ENCODE measurements at places on chromosomes 1 and 21. TPM values are rescaled to one million over a fixed set of nuclear protein-coding genes. Genes with fewer than 3 reads are reported as not detected.

The FAM78B gene
- 1.5 TPM for polyA plus RNA-seq

The LDLRAD2 gene
- polyA plus RNA-seq: 4.6 TPM

The SH3D21 gene
- 31.2 TPM for polyA plus RNA-seq

The SLC6A9 gene
- 6.8 TPM for polyA plus RNA-seq

The DNAH14 gene
- 22.4 TPM for polyA plus RNA-seq

The NEK7 gene
- polyA plus RNA-seq: 49.7 TPM

The LCE3E gene
- not detected for polyA plus RNA-seq

The IL22RA1 gene
- 4.0 TPM for polyA plus RNA-seq

The AGMAT gene
- 35.3 TPM for polyA plus RNA-seq

DNA sequence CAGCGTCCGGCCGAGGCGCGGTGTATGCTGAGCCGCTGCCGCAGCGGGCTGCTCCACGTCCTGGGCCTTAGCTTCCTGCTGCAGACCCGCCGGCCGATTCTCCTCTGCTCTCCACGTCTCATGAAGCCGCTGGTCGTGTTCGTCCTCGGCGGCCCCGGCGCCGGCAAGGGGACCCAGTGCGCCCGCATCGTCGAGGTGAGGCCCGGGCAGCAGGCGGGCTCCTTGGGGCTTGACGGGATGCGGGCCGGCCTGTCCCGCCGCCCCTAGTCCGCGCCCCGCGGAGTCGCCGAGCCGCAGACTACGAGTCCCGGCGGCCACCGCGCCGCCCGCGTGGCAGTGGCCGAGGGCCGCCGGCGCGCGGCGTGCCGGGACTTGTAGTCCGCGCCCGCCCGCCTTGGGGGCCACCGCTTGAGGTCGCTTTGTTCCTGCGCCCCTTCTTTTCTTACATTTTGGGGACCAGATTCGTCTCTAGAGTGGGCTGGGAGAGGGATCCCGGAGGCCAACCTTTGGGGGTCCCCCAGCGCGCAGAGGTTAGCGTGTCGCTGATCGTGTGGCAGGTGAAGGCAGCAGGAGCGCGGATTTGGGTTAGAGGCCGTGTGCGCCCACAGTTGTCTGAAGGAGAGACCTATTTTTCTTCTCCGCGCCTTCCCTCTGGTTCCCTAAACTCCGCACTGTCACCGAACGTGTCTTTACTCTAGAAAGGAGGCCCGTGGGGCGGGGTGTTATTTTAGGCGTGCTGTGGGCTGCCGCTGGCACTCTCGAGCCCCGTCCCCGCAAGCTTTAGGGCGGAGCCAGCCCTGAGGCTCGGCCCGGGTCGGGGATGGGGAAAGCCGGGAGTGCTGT, 553 bp downstream of the CMPK1 start:
- DNase-seq: peak; percentile 82

DNA sequence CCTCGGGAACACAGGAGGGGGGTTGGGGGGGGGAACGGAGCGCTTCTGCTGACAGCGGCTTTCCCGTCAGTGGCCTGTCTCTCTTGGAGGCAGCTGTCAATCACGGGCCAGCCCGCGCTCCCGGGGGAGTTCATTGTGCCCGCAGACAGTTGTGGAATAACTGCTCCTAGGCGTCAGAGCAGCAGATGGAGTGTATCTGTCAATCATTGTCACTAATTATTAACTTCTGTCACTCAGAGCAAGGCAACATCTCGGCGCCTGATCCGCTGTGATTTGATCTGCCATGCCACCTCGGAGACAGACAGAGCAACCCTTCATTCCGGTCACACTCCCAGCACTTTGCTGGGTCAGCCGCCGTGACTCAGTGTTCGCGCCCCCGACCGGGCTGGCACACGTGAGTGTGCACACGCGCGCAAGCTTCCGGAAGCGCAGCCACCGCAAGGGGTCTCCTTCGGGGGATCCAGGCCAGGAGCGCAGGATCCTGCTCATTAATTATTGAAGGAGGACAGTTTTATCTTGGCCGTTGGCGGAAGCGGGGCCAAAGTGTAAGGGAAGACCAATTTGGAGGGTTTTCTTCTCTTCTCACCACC, 75.8 kb downstream of the RRAGC start:
- DNase-seq: peak; percentile 55

- DNase-seq: no peak
Observed at GRCh38 chr1:226763905-226764264, 24.8 kb upstream of the ITPKB start.

DNA sequence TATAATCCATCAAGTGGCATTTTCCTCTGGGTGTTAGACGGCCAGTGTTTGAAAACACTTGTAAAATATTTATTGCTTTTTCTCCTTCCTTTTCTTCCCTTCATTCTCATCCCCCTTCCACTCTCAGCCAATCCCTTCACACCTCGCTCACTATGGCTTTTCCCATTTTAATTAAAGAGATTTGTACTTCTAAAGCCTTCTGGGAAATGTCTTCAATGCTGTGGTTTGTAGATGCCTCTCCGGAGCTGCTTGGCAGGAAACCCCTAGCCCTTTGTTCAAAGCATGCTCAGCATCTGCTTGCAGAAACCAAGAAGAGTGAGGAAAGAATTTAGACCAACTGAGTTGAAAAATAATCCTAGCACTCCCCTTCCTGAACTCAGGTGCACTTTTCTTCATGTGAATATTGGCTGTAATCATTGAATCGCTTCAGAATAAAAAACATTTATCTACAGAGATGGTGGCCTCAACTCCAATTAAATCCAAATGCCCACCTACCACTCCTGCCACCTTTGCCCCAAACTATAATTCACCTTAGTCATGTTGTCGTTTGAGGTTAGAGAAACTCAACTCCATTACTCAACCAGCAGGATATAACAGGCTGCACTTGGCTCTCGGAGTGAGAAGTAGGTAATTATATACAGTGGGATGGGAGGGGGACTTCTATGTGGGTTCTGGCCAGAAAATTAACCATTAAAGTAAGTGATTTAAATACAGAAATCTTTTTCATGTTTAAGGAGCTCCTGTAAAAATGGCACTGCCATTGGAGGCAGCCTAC, 659.4 kb upstream of the CAMK1G start:
- DNase-seq: no peak

DNA sequence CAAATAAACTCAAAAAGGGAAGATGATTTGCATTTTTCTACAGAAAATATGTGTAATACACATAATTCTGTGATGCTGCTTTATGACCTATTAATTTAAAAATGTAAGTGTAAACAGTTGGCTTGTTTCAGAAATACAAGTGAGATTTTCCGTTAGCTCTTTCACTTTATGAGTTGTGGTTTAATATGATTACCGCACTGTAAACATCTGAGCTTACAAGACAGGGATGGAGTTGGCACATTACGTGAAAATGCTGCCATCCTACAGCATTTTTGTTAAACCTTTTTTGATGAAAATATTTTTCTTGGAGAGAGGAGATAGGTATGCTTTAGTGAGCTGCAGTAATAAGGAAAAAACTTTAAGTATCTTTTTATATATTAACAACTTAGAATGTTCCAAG, 426.8 kb upstream of the ADAMTS5 start:
- DNase-seq: no peak

GRCh38 chr1:193456811-193457280, 270.4 kb upstream of the B3GALT2 start:
- DNase-seq: no peak
